Naive thymus-derived CD4-positive, alpha-beta T cell (primary cell): ENCODE measurements at places on chromosomes 2 and 18.

DNA sequence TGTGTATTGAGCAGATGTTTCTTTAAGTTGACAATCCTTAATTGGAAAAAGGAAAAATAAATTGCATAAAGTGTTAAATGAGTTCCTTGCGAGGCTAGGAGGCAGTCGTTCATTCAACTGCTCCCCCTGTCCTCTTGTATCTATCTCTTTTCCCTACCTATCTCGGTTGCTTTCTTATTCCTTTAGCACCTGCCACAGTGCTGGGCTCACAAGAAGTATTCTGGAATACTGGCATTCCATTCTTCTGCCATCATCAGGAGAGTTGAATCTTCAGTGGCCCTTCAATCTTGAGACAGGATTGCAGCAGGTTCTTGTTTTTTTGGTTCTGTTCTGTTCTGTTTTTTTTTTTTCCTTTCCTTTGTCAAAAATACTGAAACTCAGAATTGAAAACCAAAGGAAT is 143.1 kb upstream of the AQP4 start:
- no peak for DNase-seq

GRCh38 chr18:7000484-7001096 is 117.0 kb downstream of the LAMA1 start:
- DNase-seq: no peak

- no peak for DNase-seq
These were observed 48.8 kb upstream of the PPM1B start for GRCh38 chr2:44119878-44120277.

DNA sequence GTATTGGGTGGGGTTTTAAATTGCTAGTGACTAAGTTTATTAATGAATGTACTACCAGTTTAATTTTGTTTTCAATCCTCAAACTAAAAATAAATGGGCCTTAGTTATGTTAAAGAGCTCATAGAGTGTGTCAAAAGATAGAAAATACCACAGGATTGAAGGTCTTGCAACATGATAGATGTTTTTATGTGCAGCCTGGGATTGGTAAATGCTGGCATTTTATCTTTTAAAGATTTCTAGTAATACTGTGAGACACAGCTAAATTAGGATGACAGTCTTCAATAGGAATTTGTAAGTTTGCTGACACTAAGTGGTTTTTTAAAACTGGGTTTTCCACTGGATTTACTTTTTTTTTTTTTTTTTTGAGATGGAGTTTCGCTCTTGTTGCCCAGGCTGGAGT is 122.3 kb downstream of the HAUS1 start:
- DNase-seq: no peak
